ENCODE measurements at places on chromosomes 4 and X. TPM values are rescaled to one million over a fixed set of nuclear protein-coding genes. Genes with fewer than 3 reads are reported as not detected.

The TNIP3 gene
- polyA plus RNA-seq, result not detected

The CDK16 gene
- polyA plus RNA-seq, result 204 TPM

The ARR3 gene
- not detected for polyA plus RNA-seq

The FMR1NB gene
- not detected for polyA plus RNA-seq

The UGT8 gene
- polyA plus RNA-seq, result 11.0 TPM

The RRH gene
- 0.19 TPM for polyA plus RNA-seq

The UGT2B17 gene
- not detected for polyA plus RNA-seq

The RHOXF1 gene
- polyA plus RNA-seq, result not detected

The ARHGAP6 gene
- 0.44 TPM for polyA plus RNA-seq

The FGF5 gene
- polyA plus RNA-seq, result not detected

The SLC25A6 gene
- polyA plus RNA-seq, result 1,529 TPM

The SPIN2A gene
- 3.2 TPM for polyA plus RNA-seq

The ART3 gene
- polyA plus RNA-seq, result 0.21 TPM

The RHOXF2B gene
- not detected for polyA plus RNA-seq

The CENPVL1 gene
- polyA plus RNA-seq, result 8.0 TPM

All from H1 (cell line).